Activated B cell treated with CpG ODN at 0.5 μM for 24 hours (primary cell): ENCODE measurements at places on chromosomes 1 and 21.

GRCh38 chr1:197614916-197615692 is 160.2 kb downstream of the DENND1B start:
- H3K36me3 ChIP-seq: peaks cover 16% of the 10 kb centered on the region
- H3K27ac ChIP-seq: no peak overlapping the region
- no peaks in the 10 kb centered on the region for H3K27me3 ChIP-seq
- H3K4me3 ChIP-seq: no peak overlapping the region
- no peak for DNase-seq

DNA sequence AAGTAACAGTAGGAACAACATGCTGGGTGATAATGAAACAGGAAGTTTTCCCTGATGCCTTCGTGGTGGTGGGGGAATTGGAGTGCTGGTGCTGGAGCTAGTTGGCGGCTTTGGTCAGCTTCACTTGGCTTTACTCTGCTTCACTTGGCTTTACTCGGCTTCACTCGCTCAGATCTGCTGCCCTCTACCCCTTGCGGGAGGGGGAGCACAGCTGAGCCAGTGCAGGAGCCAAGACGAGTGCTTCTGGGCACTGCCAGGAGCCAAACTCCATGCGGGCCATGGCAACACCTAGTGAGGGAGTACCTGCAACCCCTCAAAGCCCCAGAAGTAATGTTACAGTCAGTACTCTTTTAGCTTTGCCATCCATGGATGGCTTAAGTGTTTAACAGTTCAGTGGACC is 10.6 kb upstream of the PRKACB start:
- DNase-seq: no peak
- no peaks in the 10 kb centered on the region for H3K27me3 ChIP-seq

- H3K4me3 ChIP-seq: no peak overlapping the region
- H3K27ac ChIP-seq: no peak overlapping the region
- no peaks in the 10 kb centered on the region for H3K36me3 ChIP-seq
- H3K4me1 ChIP-seq: peaks cover 20% of the 10 kb centered on the region
Measured at GRCh38 chr1:68157416-68157815, 74.9 kb downstream of the WLS start.

DNA sequence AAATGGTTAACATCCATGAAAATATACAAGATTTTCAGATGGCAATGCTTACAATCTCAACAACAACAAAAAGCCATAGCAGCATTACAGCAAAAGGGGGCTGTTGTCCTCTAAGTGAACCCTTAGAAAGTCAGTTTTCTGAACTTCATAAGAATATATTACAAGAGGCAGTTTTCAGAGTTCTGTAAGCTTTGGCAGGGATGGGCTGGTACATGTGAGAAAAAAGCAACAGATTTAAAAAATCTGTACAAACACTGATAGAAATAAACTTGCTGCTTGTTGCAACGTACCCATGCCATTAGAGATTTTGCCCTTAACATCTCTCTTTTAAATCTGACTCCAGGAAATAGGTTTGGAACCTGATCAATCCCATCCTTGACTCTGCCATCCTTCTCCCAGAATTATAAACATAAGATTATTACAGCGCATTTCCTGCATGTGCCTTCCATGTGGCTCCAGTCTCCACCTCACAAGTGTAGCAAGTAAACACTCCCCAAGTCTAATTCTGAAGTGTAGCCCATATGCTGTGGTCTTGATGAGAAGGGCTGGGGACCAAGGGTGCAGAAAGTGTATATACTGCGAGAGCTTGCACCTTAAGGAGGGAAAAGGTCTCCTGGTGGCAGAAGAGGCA is 101.4 kb upstream of the TSPAN2 start:
- no peaks in the 10 kb centered on the region for H3K4me1 ChIP-seq
- no peak for DNase-seq
- H3K36me3 ChIP-seq: no peaks in the 10 kb centered on the region
- H3K4me3 ChIP-seq: no peak overlapping the region
- H3K27ac ChIP-seq: no peak overlapping the region
- peaks cover 9% of the 10 kb centered on the region for H3K27me3 ChIP-seq

- DNase-seq: no peak
- H3K27me3 ChIP-seq: peaks cover 32% of the 10 kb centered on the region
- no peaks in the 10 kb centered on the region for H3K36me3 ChIP-seq
- peaks cover 11% of the 10 kb centered on the region for H3K4me1 ChIP-seq
Measured at GRCh38 chr1:204359474-204360255, at the start of gene PLEKHA6. Gene PLEKHA6 (minus strand): TSS chr1:204359929. CDS start chr1:204273727, 86,202 bp downstream.

- H3K27ac ChIP-seq: no peak overlapping the region
- peaks cover 18% of the 10 kb centered on the region for H3K36me3 ChIP-seq
- DNase-seq: no peak
- no peak overlapping the region for H3K4me3 ChIP-seq
Measured at GRCh38 chr1:46372431-46372830, 21.7 kb upstream of the FAAH start.

DNA sequence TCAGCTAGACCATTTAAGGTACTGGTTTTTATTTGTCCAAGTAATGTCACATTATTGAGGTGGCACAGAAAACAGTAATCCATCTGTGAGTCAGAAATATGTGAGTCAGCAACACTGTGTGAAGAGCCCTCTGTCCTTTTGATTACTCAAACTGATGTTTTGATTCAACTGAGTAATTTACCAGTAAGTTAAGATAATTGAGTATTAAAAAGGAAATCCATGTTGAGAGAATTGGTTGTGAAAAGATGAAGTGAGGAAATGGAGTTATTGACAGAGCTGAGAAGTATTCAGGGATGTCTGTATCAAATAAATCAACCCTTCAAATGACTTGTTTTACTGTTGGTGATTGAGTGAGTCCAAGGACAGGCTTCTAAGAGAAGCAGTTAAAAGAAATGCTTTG is 302.7 kb upstream of the SGIP1 start:
- DNase-seq: no peak
- H3K4me1 ChIP-seq: no peaks in the 10 kb centered on the region

GRCh38 chr21:25701529-25701928 is 33.2 kb downstream of the ATP5PF start:
- H3K4me1 ChIP-seq: no peaks in the 10 kb centered on the region
- H3K27ac ChIP-seq: no peak overlapping the region
- DNase-seq: no peak
- H3K36me3 ChIP-seq: no peaks in the 10 kb centered on the region
- H3K27me3 ChIP-seq: no peaks in the 10 kb centered on the region
- H3K4me3 ChIP-seq: no peak overlapping the region

- H3K36me3 ChIP-seq: peaks cover 11% of the 10 kb centered on the region
- peaks cover 46% of the 10 kb centered on the region for H3K4me1 ChIP-seq
- H3K4me3 ChIP-seq: no peak overlapping the region
- no peaks in the 10 kb centered on the region for H3K27me3 ChIP-seq
- DNase-seq: no peak
Measured at GRCh38 chr1:22457836-22458235, 6.2 kb downstream of the ZBTB40 start.

DNA sequence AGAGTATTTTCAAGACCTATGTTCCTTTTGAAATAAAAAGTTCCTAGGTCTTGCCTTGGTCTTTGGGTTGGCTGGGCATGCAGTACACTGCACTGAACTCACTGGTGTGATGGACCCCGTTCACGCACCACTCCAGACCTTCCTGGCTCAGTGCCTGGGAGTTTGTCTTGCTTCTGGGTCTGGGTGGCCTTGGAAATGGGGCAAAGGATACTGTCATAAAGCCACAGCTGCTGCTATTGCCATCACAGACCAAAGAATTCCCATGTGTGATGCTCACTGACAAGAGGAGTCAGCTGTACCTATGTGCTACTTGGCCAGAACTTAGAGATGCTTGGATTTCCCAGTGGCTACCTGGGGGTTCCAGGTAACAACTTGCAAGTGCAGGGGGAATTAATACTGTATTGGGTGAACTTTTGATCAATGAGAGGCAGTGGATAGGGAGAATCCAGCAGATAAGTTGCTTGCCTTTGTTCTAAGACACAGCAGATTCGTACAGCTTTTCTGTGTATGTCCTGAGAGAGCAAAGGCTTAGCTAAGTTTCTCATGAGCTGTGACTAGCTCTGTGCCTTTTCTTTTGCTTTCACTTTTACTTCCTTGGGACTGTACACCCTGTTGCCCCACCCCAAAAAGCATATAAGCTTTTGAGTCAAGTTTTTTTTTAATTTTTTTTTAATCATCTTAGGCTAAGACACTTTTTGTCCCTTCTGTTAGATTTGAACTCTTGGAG is 115.3 kb downstream of the RUNX1 start:
- H3K36me3 ChIP-seq: no peaks in the 10 kb centered on the region
- no peak for DNase-seq
- H3K27ac ChIP-seq: peak overlapping the region; percentile 91
- H3K4me1 ChIP-seq: peaks cover 73% of the 10 kb centered on the region

DNA sequence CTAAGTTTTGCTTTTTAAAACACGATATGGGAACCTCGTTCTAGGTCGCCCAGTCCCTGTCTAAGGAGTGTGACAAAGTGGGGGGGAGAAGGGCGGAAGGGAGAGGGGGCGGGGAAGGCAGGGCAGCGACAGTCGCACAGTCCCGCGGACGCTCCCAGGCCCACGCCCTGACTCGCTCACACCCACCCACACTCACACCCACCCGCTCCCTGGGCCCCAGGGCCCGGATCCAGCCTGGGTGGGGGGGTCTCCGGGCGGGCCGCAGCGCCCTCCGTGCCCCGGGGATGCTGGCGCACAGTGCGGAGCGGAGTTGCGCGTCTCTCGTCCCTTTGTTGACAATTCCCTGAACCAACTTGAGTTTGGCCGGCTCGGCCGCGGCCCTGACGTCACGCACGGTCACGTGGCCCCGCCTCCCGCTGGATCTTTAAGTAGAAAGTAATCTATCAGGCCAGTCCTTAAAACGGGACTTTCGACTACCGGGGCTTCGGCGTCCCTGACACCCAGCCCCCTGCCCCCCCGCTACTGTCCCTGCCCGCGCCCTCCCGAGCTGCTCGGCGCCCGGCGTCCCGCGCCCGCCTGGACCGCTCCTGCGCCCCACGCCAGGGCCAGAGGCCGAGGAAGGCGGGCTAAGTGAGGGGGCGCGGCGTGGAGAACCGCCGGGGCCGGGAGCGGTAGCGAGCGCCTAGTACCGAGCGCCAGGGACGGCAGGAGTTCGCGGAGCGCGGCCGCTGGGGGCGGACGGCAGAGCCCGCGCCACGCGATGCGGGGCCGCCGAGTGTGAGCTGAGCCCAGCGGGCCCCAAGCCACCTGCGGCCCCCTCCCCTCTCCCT is at the start of gene FOXD3:
TSS of gene FOXD3 (plus strand) at position 454 of the 830 bp plus-strand sequence. CDS start 492 bp downstream, outside the sequence.
- H3K4me1 ChIP-seq: peaks cover 31% of the 10 kb centered on the region
- DNase-seq: peak; percentile 31
- peaks cover 57% of the 10 kb centered on the region for H3K27me3 ChIP-seq
- peak within 1 kb of the TSS; percentile 77 for H3K27ac ChIP-seq

GRCh38 chr1:85062425-85063026 is 14.2 kb upstream of the MCOLN3 start:
- no peak for DNase-seq
- H3K4me1 ChIP-seq: peaks cover 27% of the 10 kb centered on the region
- peak overlapping the region; percentile 92 for H3K4me3 ChIP-seq
- H3K27me3 ChIP-seq: peaks cover 10% of the 10 kb centered on the region
- H3K27ac ChIP-seq: peak overlapping the region; percentile 83

DNA sequence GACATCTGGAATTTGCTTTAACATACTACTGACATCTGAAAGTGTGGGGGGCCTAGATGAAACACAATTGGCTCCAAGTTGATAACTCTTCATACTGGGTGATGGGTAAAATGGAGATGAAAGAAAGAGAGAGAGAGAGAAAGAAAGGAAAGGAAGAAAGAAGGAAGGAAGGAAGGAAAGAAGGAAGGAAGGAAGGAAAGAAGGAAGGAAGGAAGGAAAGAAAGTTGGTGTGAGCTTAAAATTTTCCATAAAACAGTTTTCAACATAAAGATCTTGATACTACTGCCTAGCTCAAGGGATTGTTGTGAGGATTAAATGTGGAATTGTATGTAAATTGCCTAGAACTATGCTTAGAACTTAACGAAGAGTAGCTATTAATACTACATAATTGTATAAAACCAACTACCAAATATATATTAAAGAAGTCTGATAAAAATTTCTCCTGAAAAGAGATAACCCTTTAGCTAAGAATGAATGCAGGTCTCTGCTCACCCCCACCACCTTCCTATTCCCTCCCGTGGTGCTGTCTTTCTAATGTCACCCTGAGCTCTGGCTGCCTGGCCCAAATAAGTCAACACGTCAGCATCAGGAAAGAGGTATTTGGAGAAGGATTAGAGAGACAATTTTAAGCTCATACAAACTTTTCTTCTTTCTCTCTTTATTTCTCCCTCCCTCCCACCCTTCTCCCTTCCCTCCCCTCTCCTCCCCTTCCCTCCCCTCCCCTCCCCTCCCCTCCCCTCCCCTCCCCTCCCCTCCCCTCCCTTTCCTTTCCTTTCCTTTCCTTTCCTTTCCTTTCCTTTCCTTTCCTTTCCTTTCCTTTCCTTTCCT is 89.3 kb upstream of the SGIP1 start:
- H3K27me3 ChIP-seq: no peaks in the 10 kb centered on the region
- peaks cover 40% of the 10 kb centered on the region for H3K4me1 ChIP-seq
- no peak for DNase-seq
- no peaks in the 10 kb centered on the region for H3K36me3 ChIP-seq
- H3K4me3 ChIP-seq: peak overlapping the region; percentile 69

DNA sequence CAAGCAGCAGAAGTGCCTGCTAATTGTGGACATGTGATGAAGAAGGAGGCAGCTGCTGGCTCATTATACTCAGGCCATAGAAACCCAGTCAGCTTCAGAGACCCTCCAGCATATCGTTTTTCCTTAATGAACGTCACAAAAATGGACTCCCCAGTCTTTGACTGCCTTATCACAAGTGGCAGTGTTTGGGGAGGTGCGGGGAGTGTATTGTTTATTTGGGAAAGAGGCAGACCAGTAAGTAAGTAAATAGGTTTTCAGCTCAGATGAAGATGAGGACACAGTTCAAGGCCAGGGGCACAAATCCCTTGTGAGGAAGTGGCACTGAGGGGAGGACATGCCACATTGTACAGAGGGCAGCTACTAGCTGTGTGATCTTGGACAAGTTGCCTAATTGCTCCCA is 43.5 kb upstream of the NRDC start:
- H3K4me3 ChIP-seq: no peak overlapping the region
- H3K27me3 ChIP-seq: peaks cover 13% of the 10 kb centered on the region
- H3K4me1 ChIP-seq: no peaks in the 10 kb centered on the region
- no peak overlapping the region for H3K27ac ChIP-seq

GRCh38 chr1:97636941-97637340 is 283.9 kb downstream of the DPYD start:
- no peak overlapping the region for H3K27ac ChIP-seq
- H3K27me3 ChIP-seq: no peaks in the 10 kb centered on the region
- H3K4me1 ChIP-seq: no peaks in the 10 kb centered on the region
- no peak for DNase-seq
- H3K4me3 ChIP-seq: no peak overlapping the region
